ENCODE measurements at places on chromosomes 12 and 14.

GRCh38 chr14:20775901-20776300, 5.2 kb upstream of the RNASE6 start:
- DNase-seq = no peak

- DNase-seq = no peak
Observed at GRCh38 chr14:26987744-26988363, 390.0 kb upstream of the NOVA1 start.

GRCh38 chr14:96279564-96279963, 23.6 kb downstream of the BDKRB1 start:
- DNase-seq = no peak

DNA sequence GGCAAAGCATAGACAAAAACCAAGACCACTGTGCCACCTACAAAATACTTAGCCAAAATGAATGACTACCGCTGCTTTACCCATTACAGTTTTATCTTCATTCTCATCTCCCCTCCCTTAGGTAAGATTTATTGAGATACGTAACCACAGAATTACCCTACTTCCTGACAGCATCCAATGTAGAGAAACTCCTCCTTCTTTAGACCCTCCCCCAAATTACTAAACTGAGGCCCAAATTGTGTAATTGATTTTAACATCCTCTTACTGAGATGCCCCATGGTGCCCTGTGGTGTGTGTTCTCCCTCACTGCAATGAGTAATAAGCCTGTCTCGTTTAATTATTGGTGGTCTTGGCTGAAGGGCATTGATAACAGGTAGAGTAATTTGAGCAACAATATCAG, 19.1 kb downstream of the VRK1 start:
- DNase-seq = no peak

Data from left ventricle myocardium inferior (tissue), 1 donor.